ENCODE measurements at places on chromosomes 3 and 15.

- DNase-seq: peak; percentile 55
Observed at GRCh38 chr3:184345317-184346144, 8.1 kb downstream of the FAM131A start.

GRCh38 chr15:40328176-40328575 lies 4.7 kb downstream of the INAFM2 start:
- DNase-seq: no peak

DNA sequence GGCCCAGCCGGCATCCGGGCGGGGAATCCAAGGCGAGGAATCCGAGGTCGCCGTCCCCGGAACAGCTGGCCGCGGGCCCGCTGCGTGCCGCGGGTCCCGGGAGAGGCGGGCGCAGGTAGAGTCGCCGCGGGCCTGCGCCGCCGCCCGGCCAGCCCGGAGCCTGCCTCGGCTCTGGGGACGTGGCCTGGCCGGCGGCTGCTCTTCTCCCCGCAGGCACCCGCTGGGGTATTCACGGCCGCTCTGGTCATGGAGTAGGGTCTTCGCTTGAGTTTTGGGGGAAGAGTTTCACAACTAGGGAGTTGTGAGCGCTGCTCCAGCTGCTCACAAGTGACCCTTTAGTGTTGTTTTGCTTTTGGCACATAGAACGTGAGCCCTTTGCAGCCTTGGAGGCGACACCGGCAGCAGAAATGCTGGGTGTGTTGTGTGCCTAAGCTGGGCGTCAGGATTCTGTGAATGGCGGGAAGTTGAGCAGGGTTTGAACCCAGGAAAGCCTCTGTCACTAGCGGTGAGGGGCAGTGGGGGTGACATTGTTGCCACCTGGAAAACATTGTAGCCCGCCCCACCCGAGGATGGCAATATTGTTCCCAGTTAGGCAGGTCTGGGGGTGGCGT lies 4.0 kb downstream of the TRIM71 start:
- DNase-seq: no peak

DNA sequence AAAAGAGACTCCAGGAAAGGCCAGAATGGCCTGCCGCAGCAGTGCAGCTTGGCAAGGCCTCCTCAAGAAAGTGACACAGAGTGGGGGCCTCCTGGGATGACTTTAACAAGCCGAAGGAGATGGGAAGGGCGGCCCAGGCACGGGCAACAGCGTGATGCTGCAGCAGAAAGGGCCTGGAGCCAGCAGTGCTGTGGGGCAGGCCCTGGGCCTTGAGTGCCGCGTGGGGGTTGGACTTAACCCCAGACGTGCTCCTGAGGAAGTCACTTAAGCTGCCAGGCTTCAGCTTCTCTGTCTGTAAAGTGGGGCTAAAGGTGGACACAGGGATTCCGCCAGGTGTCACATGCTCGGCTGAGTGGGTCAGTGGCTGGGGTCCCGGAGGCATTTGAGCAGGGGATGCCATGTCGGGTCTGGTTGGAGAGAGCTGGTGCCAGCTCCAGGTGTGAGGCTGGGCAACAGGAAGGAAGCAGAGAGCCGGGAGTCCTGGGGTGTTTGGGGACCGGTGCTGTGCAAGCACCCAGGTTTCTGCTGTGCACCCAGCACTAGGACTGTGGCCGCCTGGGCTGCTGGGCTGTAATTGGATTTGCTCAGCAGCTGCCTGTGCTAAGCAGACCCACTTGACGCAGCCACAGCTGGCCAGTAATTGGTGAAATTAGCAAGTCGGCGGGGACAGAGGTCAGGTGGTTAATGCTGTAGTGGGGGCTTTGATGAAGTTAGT lies 7.8 kb downstream of the DNAJB8 start:
- no peak for DNase-seq

GRCh38 chr3:158352551-158352950 lies 218.4 kb upstream of the MLF1 start:
- DNase-seq: no peak

DNA sequence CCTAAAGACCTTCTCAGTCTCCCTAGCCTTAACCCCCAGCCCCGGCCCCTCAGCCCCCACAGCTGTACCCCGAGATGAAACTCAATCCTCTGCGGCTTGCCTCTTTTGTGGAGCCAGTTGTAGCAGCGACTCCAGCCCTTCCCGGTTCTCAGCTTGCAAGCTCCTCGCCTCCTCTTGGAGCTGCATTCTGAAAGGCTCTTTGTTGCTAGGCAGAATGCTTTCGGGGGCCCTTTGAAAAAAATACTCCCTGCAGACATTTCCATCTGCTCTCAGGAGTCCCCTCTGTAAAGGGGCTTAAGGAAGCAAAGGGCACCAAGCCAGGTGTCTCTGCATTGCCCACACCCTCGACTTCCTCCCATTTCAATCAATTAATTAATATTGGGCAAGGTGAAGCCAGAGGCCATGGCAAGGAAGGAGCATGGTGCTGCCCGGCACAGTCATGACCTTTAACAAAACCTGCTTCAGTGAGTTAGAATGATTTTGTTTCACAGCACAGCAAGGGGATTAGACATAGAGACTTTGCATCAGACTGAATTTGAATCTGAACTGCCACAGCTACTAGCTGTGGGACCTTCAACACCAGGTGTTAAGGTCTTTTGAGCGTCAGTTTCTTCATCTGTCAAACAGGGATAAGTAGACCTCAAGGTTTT lies 65.5 kb downstream of the SRGAP3 start:
- DNase-seq: peak; percentile 77

GRCh38 chr15:76057332-76058000 lies 2.3 kb upstream of the TMEM266 start:
- DNase-seq: no peak

- DNase-seq: no peak
Observed at GRCh38 chr3:42500091-42500490, 2.4 kb upstream of the VIPR1 start.

DNA sequence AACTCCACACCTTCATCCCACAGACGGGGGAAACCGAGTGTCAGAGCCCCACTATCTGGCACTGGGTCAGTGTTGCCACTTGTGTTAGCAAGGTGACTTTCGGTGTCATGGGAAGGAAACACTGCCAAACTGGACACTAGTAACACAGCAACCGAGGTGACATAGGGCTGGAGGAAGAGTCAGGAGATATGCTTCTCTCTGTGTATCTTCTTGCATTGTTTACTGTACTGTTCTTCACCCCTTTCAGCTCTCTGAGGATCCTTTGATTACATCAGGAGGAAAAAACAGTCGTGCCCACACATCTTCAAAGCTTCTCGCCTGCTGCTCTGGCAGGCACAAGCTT lies 109.4 kb upstream of the RAD18 start:
- no peak for DNase-seq

GRCh38 chr15:78999636-79000035 lies 54.8 kb upstream of the CTSH start:
- DNase-seq: no peak

- no peak for DNase-seq
Observed at GRCh38 chr3:72547183-72547582, 301.1 kb downstream of the SHQ1 start.

- DNase-seq: no peak
Observed at GRCh38 chr3:135137296-135137695, 342.2 kb downstream of the EPHB1 start.

GRCh38 chr3:160686955-160687535 lies 10.1 kb downstream of the ARL14 start:
- no peak for DNase-seq

All from right hindlimb (tissue), 1 donor.